ENCODE measurements at places on chromosomes 2 and 18. TPM values are rescaled to one million over a fixed set of nuclear protein-coding genes. Genes with fewer than 3 reads are reported as not detected.

DNA sequence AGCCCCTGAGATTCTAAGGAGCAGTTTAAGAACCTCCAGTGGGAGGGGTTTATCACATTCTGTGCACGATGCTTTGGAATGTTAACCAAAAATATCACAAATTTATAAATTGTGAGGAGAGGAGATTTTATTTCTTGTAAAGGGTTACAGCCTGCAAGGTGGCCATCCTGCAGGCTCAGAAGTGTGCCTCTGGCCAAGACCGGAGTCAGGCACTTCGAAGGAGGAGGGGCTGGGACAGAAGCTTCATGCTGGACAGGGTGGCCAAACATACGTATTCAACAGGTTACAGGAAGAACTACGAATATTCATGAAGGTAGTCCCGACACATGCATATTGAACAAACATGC, 144.1 kb upstream of the NCK2 start:
- no peak for DNase-seq

- no peak for DNase-seq
Measured at GRCh38 chr2:151486053-151486452, 76.4 kb downstream of the RIF1 start.

GRCh38 chr2:238818561-238818960, 29.3 kb upstream of the TWIST2 start:
- DNase-seq = no peak

GRCh38 chr18:79524181-79525078, 128.7 kb downstream of the NFATC1 start:
- DNase-seq = no peak

GRCh38 chr2:235366807-235367206, 127.0 kb upstream of the AGAP1 start:
- no peak for DNase-seq

- DNase-seq = no peak
Measured at GRCh38 chr2:218615868-218616315, 8.2 kb downstream of the PLCD4 start.

GRCh38 chr2:98909317-98910211, 26.5 kb downstream of the CRACDL start:
- DNase-seq = peak; percentile 90

GRCh38 chr2:202589582-202589949, 45.2 kb upstream of the FAM117B start:
- DNase-seq = peak; percentile 38

DNA sequence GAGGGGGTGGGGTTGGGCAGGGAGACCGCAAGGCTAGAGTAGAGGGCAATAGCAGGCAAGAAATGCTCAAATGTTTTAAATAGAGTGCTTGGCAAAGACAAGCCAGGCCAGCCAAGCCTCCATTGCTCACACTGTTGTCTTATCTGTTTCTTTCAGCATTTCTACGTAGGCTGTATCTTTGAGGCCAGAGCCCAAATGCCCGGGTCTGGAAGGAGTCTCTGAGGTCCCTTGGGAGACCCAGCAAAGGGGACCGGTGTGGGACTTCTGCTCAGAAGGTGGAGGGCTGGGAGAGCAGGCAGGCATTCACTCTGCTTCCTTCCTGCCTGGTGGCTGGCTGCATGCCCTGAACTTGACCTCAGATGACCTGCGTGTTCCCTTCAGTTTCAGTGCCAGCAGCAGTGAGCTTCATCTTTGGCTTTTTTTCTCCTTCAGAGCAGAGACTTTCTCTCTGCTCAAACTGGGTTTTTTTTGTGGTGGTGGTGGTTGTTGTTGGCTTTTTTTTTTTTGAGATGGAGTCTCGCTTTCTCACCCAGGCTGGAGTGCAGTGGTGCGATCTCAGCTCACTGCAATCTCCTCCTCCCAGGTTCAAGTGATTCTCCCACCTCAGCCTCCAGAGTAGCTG, 13.7 kb upstream of the TET3 start:
- DNase-seq = peak; percentile 45

- no peak for DNase-seq
Measured at GRCh38 chr2:189208254-189208653, 28.7 kb upstream of the COL5A2 start.

DNA sequence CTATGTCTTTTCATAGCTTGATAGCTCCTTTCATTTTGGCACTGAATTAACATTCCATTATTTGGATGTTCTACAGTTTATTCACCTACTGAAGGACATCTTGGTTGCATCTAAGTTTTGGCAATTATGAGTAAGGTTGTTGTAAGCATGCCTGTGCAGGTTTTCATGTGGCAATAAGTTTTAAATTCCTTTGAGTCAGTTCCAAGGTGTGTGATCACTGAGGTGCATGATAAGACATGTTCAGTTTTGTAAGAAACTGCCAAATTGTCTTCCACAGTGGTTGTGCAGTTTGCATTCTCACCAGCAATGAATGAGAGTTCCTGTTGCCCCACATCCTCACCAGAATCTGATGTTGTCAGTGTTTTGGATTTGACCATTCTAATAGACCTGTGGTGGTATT, 24.2 kb downstream of the XDH start:
- DNase-seq = no peak

DNA sequence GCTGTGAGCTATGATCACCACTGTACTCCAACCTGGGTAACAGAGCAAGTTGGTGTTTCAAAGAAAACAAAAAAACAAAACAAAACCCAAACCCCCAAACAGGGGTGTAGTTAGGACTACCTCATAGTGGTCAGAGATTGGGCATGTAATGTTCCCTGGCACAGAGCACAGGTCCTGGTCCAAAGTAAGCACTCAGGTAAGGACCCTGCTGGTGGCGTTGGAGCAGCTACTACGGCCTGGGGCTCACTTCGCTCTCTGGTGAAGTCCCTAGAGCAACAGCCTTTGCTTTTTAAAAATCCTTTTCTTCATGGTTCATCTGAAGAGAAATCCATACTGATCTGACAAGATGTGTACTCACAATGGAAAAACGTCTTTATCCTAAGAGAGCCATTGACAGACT, 130.4 kb downstream of the ZNF236 start:
- no peak for DNase-seq

- no peak for DNase-seq
Measured at GRCh38 chr2:86492048-86492453, 50.9 kb downstream of the KDM3A start.

GRCh38 chr18:68083131-68083530, 566.6 kb upstream of the DSEL start:
- DNase-seq = no peak

DNA sequence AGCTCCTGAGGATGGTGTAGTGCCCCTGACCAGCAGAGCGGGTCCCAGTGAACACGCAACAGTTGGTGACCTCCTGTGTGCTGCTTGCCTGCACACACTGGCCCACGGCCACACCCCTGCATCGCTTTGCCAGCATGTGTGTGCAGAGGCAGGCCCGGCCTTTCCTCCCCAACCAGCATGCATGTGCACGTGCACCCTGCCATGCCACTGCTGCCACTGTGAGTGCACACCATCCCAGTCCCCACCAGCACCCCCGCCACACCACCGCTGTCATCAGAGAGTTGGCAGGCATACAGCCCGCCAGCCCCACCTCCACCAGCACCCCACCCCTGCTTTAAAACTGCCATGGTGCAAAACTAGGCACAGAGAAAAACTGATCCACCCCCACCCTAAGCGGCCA, 197.4 kb upstream of the SRD5A2 start:
- no peak for DNase-seq

- DNase-seq = peak; percentile 7
Measured at GRCh38 chr2:162424816-162425215, 80.9 kb downstream of the GCA start.

GRCh38 chr2:210844016-210844415, 287.6 kb downstream of the CPS1 start:
- no peak for DNase-seq

DNA sequence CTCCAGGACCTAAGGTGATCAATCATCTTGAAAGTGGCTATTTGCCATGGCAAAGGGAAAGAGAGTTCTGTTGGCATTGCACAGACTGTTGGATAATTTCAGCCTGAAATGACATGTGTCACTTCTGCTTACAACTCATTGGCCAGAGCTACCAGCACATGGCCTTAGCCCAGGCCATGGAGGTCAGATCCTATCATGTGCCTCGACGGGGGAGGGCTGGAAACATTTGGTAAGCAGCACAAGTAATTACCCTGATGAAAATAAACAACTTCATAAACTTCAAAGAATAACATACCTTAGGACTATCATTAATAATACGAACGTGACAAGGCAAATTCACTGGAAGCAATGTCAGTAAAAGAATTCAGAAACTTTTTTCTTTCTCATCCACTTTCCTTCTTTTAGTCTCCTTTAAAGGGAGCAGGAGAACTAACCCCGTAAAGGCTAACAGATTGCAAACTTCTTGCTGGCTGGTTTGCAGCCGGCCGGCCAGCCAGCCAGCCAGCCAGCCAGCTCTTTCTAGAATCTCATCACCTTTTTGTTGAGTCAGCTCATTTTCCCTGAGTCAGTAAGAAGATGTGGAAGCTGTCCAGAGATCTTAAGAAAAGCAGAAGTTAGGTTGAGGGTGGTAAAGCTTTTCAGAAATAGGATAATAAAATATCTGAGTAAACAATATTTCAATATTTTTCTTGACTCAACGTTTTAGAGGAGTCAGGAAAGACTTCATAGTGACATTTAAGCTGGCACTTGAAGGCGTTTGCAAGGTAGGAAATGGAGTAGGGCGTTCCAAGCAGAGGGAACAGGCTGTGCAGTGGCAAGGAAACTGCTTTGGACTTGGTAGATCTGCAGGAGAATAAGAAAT, 31.9 kb downstream of the CNRIP1 start:
- DNase-seq = peak; percentile 15

- DNase-seq = no peak
Measured at GRCh38 chr2:179612108-179612507, 249.3 kb downstream of the ZNF385B start.

DNA sequence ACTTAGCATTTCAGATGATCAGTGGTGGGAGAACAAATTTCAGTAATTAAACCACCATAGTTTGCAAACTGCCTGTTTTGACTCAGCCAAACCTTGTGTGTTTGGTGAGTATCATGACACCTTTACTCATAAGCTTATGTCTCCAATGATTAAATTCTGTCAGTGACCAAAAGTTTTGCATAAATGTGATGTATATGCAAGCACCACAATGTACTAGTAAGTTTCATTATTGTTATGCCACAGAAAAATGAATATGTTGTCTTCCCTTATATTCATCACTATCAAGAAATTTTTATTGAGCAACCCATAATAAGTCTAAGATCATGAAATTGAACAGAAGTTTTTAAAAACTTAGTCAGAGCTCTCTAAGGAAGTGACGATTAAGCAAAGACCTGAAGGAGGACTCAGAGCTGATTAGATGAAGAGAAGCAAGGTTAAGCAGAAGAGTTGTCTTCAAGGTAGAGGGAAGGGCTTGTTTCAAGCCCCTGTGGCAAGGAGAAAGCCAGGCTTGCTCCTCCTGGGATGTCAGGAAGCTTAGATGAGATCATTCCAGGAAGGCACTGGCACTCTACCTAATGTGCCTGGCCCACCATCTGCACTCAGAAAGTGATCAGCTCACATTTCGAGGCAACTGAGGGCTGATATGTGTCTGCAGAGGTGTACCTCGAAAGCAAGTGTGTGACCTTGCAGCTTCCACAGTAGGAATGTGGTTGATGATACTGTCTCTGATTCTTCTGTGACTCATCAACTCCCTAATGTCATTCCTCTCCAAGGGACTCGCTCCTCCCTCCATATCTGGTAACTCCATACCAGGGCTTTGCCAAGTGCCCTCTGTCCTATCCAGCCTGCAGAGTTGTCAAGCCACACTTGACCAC, 54.7 kb downstream of the KCTD18 start:
- DNase-seq = no peak

DNA sequence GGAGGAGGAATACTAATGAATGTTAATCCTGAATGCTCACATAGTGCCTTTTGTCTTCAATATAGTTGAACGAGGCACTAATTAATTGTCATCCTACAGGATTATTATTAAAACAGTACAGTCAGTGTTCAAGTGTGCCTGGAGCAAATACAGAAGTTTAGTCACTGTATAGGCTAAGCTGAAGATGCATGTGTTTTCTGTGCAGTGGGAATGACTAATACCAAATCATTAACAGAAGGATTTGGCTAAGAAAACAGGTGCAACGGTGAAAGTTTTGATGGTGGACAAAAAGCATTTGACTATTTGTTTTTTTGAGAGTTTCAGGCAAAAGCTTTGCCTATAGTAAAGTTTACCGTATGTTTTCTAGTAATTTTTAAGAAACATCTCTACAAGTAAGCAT, 62.8 kb downstream of the DCC start:
- no peak for DNase-seq

DNA sequence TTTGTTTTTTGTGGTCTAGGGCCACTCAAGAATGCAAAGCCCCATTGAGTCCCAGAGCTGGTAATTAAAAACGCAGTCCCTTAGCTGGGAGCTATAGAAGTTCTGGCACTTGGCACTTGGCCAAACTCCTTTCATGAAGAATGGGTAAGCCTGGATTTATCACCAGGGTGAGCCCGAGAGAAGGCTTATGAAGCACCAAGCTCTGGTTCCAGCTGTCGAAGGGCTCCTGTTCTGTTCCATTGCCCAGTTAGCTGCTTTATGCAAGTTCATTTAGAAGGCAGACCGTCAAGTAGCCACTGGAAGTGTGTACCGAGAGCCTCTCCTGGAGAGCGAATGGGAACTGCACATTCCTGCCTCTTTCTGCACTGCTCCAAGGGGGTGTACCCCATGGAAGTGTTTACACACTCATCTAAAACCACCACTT, 14.2 kb downstream of the ECEL1 start:
- no peak for DNase-seq

DNA sequence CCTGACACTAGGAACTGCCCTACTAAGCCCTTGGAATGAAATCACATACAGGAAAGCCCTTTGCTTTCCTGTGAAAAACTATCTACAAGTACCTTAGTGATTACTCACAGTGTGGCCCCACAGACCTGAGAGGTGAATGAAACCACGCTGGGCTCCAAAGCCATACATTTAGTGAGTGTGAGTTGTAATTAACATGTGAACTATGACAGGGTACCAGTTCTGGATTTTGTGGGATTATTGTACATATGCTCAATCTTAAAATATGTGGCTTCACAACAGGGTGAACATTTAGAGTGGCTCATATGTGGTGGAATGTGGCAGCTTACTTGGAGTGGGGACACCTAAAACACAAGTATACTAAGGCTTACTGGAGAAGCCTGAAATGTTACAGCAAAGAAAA, 12.3 kb downstream of the KCTD1 start:
- no peak for DNase-seq

- no peak for DNase-seq
Measured at GRCh38 chr2:204498291-204498690, 47.0 kb upstream of the PARD3B start.

The PFN4 gene
- 0.28 TPM for total RNA-seq

The CDH20 gene
- 1.0 TPM for total RNA-seq

The PARD6G gene
- 17.2 TPM for total RNA-seq

The TUBA3D gene
- total RNA-seq = not detected

The ZNF521 gene
- total RNA-seq = 10.4 TPM

The CYP27A1 gene
- total RNA-seq = 4.2 TPM

The KCNJ3 gene
- total RNA-seq = 0.28 TPM

The SCN1A gene
- total RNA-seq = 2.1 TPM

The TMEM18 gene
- total RNA-seq = 18.4 TPM

The RESP18 gene
- not detected for total RNA-seq

The NPHP1 gene
- total RNA-seq = 1.2 TPM

The SPIRE1 gene
- total RNA-seq = 16.6 TPM

The ACTG2 gene
- 8.8 TPM for total RNA-seq

The NMS gene
- total RNA-seq = not detected

The AFF3 gene
- total RNA-seq = 5.9 TPM

The PARD3B gene
- 3.5 TPM for total RNA-seq

The FAM228A gene
- 0.12 TPM for total RNA-seq

Measured in GM23338 (cell line).